ENCODE measurements at places on chromosomes 16 and 17.

GRCh38 chr16:15830832-15831451 lies 25.9 kb downstream of the MYH11 start:
- no peak for DNase-seq

DNA sequence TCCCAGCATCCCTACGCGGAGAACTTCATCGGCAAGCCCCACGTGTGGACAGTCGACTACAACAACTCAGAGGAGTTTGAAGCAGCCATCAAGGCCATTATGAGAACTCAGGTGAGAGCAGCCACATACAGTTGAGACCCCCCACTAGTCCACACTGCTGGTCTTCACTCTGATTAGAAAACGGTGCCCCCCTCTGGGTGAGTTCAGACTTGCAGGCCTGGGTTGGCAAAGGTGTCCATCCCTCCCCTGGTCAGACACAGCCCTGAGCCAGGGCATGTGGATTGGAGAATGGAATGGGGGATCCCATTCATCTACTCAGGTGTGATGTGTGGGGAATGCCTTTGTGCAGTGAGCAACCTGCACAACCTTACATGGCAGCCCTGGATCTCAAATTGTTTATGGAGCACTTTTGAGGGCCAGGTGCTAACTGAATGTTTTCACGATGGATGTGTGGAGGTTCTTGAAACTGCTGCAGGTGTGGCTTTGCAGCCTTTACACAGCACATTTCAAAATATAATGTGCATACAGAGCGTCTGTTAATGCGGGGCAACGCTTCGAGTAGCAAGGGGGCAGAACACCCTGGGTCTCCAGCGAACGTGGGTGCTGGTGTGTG lies 72.6 kb downstream of the MGAT5B start:
- DNase-seq = no peak

DNA sequence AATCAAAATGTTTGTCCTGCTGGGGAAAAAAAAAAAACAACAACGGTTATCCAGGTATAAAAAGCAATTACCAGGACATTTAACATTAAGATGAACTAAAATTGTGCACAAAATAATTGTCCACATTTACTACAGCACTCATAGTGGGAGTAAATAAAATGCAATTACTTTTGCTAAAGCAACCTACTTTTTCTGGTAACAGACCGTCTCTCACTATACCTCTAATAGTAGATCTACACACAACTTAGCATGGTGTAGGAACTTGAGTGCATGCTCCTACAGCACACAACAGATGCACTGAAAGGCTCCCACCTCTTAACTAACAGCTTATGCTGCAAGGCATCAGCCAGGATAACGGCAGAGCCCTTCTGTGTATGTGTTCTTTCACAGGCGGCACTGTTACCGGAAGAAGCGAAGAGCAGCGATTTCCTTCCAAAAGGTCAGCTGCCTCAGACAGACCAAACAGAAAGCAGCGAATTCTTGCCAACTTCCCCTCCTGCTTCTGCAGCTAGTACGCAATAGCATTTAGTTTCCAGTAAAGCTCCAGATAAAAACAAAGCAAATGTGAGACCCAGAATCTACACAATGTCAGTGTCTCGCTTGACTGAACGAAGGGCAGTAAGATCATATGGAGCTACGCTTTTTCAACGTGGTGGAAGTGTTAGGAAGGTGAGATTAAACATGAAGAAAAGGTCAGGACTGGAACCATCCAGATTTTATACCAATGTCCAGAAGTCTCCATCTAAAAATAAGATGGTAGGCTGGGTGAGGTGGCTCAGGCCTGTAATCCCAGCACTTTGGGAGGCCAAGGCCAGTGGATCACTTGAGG lies 27.6 kb downstream of the STAT5B start:
- peak; percentile 82 for DNase-seq

- no peak for DNase-seq
These were observed 28.6 kb upstream of the PAFAH1B1 start for GRCh38 chr17:2564877-2565276.

GRCh38 chr17:28532050-28532960 lies 20.1 kb downstream of the UNC119 start:
- DNase-seq = no peak

GRCh38 chr17:14771543-14771942 lies 470.7 kb downstream of the HS3ST3B1 start:
- no peak for DNase-seq

DNA sequence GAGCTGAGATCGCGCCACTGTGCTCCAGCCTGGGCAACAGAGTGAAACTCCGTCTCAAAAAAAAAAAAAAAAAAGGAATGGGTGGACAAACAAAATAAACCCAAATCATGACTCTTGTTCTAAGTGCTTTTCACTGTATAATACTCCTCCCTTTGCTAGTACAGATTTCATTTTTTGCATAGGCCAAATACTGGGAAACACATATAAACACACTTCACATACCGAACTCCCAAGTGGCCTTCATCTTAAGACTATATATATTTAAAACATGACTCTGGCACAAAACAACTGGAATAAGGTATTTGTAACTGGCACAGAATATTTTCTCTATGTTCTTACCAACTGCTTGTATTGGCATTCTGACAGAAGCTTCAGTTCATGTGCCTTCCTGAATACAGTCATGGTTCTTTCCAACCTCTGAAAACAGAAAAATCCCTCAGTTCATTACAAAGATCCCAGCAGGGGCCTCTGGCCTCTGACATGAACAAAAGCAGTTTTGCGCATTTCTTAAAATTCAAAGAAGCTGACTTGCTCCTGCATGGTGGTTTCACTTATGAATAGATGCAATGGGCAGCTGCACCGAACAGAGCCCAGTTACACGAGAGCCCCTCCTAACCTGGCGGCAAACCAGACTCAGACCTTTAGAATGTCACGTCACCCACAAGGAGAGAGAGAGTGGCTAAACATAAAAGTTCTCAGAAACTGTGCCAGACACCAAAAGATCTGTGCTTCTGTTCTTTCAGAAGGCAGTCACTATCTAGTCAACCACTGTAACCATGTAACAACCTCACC lies 19.1 kb upstream of the COPRS start:
- DNase-seq = no peak

- no peak for DNase-seq
These were observed 14.9 kb downstream of the IRF8 start for GRCh38 chr16:85913688-85914422.

DNA sequence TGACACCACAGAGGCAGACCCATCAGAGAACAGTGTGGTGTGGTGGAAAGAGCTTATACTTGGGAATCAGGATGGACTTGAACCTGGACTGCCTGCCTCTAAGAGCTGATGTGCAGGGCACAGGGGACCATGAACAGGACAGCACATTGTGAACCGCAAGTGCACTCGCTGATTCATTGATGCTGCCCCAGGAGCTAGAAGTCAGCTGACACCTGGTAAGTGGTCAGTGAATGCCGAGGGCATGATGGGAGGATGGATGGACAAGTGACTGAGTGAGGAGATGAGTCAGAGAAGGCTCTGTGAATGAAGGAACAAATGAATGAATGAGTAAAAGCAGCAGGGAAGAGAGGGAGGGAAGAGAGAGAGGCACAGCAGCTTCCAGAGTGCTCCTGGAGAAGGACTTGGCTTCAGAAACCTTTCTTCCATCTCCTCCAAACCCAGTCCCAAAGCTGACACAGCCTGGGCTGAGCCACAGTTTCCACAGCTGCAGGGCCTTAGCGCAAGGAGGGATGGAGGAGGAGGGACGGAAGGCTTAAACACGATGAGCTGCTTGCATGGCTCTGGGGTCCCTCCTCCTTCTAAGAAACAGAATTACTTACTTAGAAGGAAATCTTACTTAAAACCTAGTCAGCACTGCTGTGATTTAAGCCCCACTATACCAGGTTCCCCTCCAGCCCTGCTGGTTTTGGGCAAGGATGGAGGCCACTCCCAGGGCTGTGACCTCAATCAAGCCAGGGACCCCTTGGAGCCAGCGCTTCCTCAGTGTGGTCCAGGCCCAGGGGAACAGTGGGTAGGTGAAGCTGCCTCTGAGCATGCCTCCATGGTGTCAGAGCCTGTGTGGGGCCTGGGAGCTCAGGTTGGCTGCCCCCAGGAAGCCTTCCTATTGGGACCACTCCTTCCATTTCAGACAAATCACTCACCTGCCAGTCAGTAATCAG lies 184.6 kb downstream of the TMEM132E start:
- DNase-seq = no peak

- DNase-seq = no peak
These were observed 111.4 kb downstream of the ZNF423 start for GRCh38 chr16:49744244-49745220.

DNA sequence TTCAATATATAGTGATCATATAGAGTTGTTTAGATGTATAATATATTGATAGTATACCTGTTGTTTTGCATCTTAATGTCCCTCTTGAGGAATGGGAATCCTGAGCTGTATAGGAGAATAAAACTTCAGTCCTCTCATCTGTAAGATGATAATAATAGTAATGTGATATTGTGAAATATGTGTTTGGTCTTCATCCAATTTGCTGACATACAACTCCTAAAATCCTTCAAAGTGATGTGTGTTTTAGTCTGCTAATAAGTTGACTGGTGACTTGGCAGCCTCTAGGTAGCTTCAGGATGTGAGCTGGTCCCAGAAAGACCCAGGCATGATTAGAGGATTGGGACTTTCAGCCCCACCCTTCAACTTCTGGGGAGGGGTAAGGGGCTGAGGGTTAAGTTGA lies 22.8 kb upstream of the NFAT5 start:
- DNase-seq = no peak

DNA sequence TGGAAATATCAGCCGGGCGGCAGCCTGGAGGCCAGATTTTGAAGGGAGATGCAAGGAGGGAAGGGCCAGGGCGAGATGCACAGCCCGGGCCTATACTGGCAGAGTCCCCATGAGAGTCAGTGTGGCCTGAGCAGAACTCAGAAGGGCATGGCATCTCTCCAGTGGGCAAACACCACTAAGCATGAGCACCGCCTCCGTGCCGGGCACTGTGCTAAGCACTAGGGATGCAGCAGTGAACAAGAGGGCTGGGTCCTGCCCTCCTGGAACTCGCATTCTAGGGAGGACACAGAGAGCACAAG lies 33.5 kb downstream of the TK2 start:
- no peak for DNase-seq

- no peak for DNase-seq
These were observed 8.6 kb downstream of the DNAH17 start for GRCh38 chr17:78568494-78569115.

- no peak for DNase-seq
These were observed 9.1 kb downstream of the SLC6A2 start for GRCh38 chr16:55664786-55665407.

DNA sequence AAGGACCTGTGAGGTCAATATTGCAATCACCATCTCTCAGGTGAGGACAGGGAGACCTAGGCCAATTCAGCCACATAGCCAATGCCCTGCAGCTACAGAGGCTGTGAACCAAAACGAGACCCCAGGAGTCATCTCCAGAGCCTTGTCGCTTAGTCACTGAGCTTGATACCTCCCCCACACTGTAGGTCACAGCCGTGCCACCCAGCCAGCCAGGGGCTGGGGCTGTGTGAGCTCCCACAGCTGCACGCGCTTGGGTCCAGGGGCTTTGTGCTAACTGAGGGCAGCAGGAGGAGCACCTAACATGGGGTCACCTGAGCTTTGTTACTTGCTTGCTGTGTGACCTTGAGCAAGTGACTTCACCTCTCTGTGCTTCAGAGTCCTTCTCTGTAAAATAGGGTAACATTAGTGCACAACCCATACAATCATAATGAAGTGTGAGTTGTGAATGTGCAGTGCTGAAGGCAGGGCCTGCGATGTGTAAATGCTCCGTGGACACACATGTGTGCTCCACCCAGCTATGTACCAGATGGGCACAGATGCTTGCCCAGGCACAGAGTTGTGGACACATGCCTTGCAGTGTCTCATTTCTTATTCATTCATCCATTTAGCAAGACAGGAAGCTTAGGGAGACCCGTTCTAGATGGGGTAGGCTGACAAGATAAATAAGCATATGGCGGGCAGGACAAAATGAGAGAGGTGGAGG lies 25.9 kb downstream of the SBK1 start:
- DNase-seq = no peak

- no peak for DNase-seq
These were observed 25.3 kb downstream of the IGF2BP1 start for GRCh38 chr17:49022391-49022941.

- DNase-seq = no peak
These were observed 86.1 kb downstream of the KCNJ12 start for GRCh38 chr17:21462237-21462636.

DNA sequence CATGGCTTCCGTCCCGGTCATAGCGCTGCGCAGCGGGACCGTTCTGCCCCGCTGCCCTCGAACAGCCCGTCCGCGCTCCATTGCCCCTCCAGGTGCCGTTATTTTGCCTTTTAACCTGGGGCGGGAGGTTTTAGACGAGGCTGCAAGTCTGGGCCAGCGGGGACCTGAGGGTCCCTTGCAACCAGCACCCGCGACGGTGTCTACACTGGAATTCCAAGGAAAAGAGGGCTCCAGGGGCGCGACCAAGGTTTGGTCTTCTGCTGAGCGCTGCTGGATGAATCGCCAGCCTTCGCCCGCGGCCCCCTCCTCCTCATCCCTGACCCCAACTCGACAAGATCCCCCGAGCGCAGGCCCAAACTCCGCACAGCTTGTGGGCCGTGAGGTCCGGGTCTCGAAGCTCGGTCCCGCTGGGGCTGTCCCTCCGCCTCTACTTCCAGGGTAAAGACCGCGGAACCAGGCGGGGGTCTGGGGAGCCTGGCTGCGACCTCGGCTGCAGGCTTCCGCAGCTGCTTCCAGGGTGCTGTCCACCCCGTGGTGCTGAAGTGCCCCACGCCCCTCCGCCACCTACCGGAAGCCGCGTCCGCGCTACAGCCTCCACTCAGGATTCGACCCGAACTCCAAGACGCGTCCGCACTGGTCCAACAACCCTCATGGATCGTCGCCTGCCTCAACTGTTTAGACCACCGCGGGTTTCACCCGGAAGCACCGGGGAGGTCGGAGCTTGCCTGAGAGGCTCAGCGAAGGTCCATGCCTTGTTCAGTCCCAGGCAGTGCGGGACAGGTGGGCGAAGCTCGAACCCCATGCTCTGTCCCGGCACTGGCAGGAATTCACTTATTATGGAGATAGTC lies 10.1 kb upstream of the CA4 start:
- peak; percentile 71 for DNase-seq

DNA sequence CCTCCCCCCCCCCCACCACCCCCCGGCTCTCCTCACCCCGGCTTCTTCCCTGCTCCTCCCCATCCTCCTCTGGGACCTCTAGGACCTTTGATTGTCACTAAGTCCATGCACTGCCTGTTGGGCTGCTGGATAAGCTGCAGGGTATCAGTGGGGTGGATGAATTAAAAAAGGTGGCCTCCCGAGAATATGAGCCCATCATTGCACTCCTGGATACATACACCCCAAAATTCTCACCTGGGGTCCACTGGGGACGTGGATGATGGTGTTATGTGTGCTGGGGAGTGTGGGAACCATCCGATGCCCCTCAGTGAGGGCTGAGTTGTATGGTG lies 88.8 kb downstream of the IRF8 start:
- no peak for DNase-seq

DNA sequence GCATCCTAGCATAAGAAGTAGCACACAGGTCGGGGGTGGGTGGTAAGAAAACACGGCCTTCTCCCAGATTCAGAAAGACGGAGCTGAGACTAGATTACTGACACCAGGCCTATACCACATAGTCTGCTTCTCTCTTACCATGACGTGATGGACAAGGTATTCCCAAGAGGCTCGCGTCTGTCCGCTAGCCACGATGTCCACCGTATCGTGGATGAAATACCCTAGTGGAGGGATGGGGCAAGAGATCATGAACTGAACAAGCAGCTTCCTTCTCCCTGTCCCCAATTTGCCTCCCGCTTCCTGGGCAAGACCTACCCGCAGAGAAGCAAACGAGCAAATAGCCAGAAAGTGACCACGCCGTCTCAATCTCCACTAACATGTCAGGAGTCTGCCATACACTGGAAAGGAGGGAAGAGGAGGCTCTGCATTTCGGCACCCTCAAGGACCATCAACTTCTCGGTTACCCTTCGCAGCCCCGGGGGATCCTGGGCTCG lies 820 bp downstream of the TLCD1 start:
- no peak for DNase-seq
